ENCODE measurements at places on chromosomes 2 and 18.

DNA sequence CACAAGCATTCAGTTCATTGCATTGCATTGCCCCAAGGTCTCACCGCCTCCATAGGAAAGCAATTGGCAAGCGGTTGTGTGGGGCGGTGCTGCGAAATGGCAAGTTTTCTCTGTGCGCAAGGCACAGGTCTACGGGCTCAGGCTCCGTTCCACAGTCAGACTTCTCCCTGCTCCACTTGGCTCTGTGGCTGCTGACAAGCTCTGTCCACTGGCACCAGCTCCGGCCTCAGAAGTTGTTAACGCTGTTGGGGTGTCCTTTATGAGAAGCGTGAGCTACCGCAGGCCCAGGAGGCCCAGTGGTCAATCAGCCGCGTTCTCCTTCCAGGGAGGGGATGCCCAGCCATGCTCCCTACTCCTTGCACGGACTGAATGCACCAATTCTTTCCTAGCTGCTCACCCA is 87.0 kb upstream of the GATA6 start:
- DNase-seq, result no peak

- no peak for DNase-seq
Observed at GRCh38 chr2:67281101-67281500, 116.0 kb upstream of the ETAA1 start.

- DNase-seq, result no peak
Observed at GRCh38 chr2:144533221-144533620, 13.3 kb upstream of the ZEB2 start.

DNA sequence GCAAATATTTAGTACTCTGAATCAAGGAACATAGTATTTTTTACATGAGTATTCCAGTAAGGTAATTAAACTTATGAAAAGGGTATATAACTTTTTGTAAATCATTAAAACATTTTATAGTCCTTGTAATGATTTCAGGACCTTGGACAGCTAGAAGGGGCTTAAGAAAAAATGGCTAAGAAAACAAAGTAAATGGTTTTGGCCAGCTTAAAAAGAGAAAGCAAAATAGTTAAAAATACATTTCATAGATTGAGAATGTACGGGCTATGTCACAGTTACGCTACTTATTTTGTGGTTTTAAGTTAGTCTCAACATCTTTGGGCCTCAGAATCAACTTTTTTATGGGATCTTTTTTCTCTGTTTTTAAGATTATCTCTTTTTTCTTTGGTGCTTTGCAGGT is 26.7 kb downstream of the POLI start:
- no peak for DNase-seq

- no peak for DNase-seq
Observed at GRCh38 chr2:201871471-201871870, 65.1 kb downstream of the CDK15 start.

- no peak for DNase-seq
Observed at GRCh38 chr2:196171946-196172345, 568 bp upstream of the STK17B start.

DNA sequence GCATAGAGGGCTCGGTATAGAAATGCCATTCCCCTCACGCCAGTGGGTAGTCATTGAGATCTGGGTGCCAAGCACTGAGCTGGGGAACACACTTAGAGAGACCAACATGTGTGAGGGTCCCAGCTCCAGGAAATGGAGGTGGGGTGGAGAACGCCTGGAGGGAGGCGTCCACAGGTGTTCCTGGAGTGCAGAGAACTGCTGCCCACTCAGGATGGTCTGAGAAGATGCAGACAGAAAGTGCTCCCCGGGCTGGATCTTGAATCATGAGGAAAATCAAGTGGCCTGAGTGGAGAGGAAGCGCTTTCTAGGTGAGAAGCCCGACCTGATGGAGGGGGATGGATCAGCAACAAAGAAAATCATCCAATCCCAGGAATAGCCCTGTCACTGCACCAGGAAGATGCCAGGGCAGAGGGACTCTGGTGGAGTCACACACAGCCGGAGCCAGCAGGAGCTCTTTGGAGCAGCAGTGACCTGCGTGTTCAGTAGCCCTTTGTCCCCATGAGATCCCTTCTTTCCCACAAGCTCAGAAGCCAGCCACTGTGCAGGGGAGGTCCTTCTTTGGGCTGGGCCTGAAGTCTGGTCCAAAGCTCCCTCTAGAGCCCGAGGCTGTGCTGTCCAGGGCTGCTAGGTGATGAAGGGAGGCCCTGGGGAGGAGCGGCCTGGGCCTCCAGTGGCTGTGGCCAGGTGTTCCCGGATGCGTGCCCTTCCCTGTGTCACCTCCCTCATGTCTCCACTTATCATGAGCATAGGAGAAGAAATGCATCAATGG is 112.3 kb downstream of the RNF144A start:
- DNase-seq, result no peak

GRCh38 chr2:213225866-213226265 is 58.4 kb upstream of the SPAG16 start:
- DNase-seq, result no peak

- no peak for DNase-seq
Observed at GRCh38 chr2:43223521-43224001, 2.8 kb downstream of the ZFP36L2 start.

DNA sequence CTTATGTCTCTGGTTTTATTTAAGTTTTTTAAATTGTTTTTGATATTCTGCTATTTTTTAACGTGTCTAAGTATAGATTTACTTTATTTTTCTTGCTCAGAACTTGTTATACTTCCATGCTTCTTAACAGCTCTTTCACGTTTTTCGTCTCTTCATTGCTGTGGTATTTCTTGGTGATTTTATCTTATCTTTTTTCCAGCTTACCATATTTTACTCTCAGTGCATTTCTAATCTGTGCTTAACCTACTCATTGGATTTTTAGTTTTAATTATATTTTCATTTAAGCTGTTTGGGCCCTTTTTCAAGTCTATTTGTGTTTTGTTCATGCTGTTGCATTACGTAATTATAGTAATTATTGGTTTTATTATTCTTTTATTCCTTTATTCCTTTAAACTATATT is 11.1 kb downstream of the SLC9A2 start:
- no peak for DNase-seq

DNA sequence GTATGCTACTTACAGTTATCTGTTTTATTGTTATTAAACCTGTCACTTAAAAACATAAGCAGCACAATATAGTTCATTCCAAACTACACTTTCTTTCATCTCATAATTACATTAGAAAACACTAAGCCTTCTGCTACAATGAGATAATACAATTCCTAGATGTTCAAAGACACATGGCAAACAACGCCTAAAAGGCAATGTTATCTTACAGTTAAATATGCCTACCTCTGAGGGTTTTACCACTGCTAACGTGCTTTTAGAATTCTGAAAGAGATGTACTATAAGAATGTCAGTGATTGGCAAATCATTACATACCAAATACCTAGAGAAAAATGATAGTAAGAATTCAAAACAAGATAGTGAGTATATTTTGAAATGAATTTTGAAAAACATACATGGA is 46.8 kb upstream of the SPOPL start:
- no peak for DNase-seq

DNA sequence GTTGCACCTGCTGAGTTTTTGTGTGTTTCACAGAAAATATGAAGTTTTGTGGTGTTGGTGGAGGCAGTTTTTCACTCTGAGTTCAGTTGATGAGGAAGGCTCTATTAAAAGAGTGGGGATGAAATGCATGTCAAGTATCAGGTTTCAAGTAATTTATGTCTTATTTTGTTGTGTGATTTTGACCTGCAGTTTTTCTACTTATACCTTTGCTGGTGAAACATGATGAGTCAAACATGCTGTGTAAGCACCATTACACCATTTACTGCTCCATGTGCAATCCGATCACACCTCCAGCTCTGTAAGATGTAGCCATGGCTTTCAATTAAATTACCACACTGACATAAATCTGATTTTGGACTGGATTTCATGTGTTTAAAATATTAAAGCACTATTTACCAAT is 174.5 kb upstream of the ZEB2 start:
- DNase-seq, result no peak

- DNase-seq, result no peak
Observed at GRCh38 chr2:64770137-64770780, 116.5 kb upstream of the SERTAD2 start.

DNA sequence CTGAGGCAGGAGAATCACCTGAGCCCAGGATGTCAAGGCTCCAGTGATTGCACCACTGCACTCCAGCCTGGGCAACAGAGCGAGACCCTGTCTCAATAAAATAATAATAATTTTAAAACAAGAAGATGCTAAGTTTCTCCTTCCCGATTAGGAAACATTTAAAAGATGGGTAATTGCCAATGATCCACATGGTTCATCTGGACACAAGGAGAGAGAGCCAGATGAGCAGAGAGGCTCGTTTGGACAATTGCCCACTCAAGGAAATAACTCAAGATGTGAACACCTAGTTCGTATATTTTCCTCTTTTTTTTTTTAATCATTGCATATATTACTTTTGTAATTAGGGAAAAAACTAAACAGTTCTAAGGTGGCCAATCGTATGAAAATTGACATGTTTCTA is 3.6 kb upstream of the ACTG2 start:
- no peak for DNase-seq

- DNase-seq, result no peak
Observed at GRCh38 chr2:128386066-128386465, 67.4 kb upstream of the HS6ST1 start.

DNA sequence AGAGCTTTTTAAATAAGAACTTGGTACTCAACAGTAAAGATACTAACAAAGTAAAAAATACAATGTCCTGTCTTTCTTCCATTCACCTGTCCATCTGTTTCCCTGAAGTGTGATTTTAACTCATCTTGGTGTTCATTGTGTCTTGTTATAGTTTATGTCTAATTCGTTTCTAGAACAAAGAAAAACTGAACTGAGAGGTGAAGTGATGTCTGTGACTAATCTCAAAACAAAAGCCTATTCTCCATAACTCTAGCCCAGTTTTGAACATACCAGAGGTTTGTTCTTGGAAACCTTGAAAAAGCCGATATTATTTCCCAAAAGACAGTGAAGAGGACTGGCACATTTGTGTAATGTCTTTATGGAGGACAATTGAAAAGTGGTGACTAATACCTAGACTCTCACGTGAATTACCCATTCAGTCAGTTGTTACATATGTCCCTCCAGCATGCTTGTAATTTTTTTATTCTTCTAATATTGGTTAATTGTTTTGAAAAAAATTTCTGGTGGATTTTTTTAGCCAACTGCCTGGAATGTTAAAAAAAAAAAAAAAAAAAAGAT is 725.8 kb downstream of the SATB2 start:
- DNase-seq, result no peak

DNA sequence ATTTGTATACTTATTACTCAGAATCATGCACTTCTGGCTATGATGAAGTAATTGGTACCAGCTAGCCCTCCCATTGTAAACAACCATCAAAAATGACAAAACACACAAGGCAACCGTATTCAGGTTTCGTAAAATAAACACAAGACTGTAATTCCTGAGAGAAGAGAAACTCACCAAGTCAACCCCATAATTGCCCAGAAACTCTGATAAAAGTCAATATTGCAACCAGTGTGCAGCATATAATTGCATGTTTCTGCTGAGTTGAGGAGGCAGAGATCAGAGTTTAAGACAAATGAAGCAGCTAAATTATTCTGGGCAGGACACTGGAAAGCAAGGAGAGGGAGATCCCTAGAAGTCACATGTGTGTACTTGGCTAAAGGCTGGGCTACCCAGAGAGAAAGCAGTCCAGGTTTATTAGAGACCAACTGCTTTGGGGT is 90.3 kb downstream of the ROCK2 start:
- DNase-seq, result no peak

- DNase-seq, result no peak
Observed at GRCh38 chr18:28256166-28256565, 79.2 kb upstream of the CDH2 start.

DNA sequence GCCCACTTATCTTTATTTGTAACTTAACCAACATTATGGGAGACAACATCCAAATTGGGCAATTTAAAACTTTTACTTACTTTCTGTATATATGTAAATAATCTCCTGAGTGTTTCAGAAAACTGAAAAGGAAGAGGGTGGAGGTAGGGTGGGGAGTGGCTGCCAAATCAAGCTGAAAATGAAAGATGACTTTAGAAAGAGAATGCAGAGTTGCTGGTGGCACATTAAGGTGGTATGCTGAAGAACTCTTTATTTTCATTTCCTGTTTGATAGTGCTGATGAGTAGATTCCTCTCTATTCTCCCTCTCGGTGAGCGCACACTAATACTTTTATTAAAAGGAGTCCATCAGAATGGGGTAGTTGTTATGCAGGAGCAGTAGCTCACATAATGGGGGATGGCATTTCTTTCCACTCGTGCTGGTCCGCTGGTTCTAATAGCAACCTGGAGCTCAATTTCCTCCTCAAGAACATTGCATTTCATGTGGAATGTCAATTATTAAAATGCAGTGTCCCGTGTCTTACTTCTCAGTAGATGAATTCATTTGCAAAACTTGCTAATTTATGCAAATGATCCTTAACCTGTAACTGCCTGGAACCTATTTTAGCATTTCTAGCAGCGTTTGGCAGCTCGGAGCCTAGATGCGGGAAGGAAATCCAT is 466.9 kb upstream of the HNRNPA3 start:
- DNase-seq, result no peak

DNA sequence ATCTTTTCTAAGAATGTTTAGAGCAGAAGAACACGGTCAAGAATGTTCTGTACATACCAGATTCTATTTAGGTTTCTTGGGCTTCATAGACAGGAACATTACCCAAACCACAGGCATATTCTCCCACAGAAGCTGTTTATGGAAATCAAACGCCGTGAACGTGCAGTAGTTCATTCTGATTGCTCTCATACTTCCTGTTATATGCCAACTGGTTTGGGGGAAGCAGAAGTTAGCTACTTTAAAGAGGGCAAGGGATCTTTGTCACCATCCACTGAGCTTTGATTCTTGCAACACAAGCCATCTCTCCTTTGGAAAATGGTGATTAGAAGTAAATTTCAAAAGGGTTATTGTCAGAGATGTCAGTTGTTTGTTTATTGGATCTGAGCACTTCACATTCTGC is 182.2 kb upstream of the NRP2 start:
- DNase-seq, result no peak

DNA sequence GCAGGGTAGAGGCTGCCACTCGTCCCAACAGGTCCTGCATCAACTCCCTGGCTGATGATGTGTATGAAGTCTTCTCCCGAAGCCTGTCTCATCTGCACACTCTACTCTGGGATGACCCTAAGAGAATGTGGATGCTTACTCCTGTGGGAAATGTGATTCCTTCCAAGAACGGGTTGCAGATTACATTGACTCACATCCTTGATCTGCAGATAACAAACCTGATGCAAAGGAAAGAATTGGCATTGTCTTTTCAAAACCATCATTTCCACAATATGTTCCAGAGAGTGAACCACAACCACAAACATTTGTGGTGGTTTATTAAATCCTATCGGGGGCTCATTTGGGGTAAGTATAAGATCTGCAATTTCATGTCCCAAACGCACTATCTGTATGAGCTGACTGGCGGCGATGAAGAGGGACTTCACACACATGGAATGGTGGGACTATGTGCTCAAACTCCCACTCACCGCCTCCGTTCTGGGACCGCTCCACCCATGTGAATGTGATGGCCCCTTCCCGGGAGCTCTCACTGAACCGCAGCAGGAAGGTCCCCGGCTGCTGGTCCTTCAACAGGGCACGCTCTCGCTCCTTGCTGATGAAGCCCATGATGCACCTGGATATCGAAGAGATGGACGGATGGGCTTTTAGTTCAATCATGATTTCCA is 35.5 kb downstream of the STAT1 start:
- DNase-seq, result no peak

- no peak for DNase-seq
Observed at GRCh38 chr18:47737198-47737830, 193.1 kb downstream of the SMAD2 start.

- no peak for DNase-seq
Observed at GRCh38 chr2:75289771-75290170, 90.5 kb upstream of the TACR1 start.

Measured in left renal pelvis (tissue), 4 donors.